ENCODE measurements at places on chromosomes 7 and 10. TPM values are rescaled to one million over a fixed set of nuclear protein-coding genes. Genes with fewer than 3 reads are reported as not detected.

Gene OPALIN
- total RNA-seq = not detected

Gene SLC39A12
- total RNA-seq = not detected

Gene SYT15B
- total RNA-seq = 3.6 TPM

Gene CYP2C19
- total RNA-seq = not detected

Gene NPVF
- total RNA-seq = not detected

Gene TRIM50
- total RNA-seq = not detected

Gene NEUROG3
- total RNA-seq = not detected

Gene GPNMB
- total RNA-seq = 3.1 TPM

Gene LGI1
- not detected for total RNA-seq

Gene AKR1C1
- total RNA-seq = 467 TPM

Gene TDRD1
- not detected for total RNA-seq

Gene RBP4
- total RNA-seq = 10.6 TPM

Gene TRIM8
- total RNA-seq = 48.7 TPM

Gene SLC13A1
- total RNA-seq = not detected

Gene TMEM213
- not detected for total RNA-seq

Gene TWNK
- 41.4 TPM for total RNA-seq

Gene PARP12
- 21.0 TPM for total RNA-seq

All from A549 treated with AZD2906 at 1 μM for 4 hours (cell line).